Motor neuron (in vitro differentiated cells): ENCODE measurements at places on chromosomes 2 and 18. TPM values are rescaled to one million over a fixed set of nuclear protein-coding genes. Genes with fewer than 3 reads are reported as not detected.

DNA sequence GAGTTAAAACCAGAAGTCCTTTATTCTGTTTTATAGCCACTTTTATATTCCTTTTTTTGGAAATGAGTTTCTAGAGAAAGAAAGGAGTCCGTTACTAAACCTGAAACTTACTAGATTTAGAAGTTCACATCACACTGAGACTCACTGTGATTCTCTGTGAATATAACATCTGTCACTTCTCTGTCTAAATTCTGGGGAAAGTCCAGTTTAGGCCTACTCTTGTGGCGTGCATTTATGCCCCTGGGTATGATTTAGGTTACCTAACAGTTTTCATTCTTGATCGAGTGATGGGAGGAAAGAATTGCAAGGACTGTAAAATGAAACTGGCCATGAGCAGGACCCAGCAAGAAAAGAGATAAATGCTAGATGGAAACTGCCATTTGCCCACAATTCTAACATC lies 449.6 kb downstream of the SPAG16 start:
- ATAC-seq, result no peak

GRCh38 chr2:38533180-38533579 lies 69.5 kb downstream of the HNRNPLL start:
- ATAC-seq, result peak; percentile 4

GRCh38 chr2:9285921-9286320 lies 79.3 kb downstream of the ASAP2 start:
- ATAC-seq, result no peak

DNA sequence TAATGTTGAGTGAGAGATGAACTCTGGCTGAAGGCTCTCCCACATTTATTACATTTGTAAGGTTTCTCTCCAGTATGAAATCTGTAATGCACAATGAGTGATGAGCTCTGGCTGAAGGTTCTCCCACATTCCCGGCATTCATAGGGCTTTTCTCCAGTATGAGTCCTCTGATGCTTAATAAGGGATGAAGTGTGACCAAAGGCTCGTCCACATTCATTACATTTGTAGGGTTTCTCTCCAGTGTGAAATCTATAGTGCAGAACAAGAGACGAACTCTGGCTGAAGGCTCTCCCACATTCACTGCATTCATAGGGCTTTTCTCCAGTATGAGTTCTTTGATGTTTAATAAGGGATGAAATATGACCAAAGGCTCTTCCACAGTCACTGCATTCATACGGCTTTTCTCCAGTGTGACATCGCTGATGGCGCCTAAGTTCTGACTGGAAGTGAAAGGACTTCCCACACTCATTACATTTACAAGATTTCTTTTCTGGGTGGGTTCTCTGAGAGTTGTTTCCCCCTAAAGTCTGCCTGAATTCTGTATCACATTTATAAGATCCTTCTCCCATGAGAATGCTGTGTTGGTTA lies 10.2 kb downstream of the ZNF514 start:
- no peak for ATAC-seq

- ATAC-seq, result no peak
Observed at GRCh38 chr2:229943770-229944449, 21.6 kb downstream of the FBXO36 start.

- no peak for ATAC-seq
Observed at GRCh38 chr18:55844382-55844781, 256.4 kb upstream of the TCF4 start.

GRCh38 chr2:148167241-148167766 lies 146.4 kb downstream of the MBD5 start:
- ATAC-seq, result no peak

- peak; percentile 5 for ATAC-seq
Observed at GRCh38 chr2:127106457-127106990, 430 bp downstream of the BIN1 start.

DNA sequence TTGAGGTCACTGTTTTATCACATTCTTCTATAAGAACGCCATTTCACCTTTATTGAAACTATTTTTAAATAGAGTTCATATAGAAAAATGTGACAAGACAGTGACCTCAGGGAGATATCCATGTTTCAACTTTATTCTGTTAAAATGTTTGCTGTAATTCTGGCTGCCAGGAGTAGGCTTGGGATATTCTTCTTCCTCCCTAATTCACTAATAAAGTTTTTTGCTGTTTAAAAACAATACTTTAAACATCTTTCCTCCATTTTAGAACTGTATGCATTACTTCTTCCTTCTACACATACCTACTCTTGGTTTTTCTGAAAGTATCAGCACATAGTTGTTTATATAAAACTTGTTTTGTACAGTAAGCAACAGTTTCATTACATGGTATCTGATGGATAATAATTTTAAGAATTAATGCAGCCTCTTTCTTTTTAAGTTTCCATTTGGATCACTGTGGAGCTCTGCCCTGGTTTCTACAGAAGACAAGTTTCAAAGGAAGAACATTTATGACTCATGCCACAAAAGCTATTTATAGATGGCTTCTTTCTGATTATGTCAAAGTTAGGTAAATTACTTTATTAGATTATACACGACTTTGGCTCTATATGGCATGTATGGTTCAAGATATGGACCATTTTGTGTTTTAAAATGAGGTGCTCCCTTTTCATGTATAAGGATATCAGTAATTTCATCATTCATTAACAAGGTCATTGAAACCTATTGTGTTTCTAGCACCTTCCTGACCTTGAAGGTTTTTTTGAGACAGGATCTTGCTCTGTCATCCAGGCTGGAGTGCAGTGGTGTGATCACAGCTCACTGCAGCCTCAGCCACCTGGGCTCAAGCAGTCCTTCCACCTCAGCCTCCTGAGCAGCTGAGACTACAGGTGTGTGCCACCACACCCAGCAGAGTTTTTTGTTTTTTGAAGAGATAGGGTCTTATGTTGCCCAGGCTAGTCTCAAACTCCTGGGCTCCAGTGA lies 7.2 kb downstream of the CPSF3 start:
- ATAC-seq, result no peak

DNA sequence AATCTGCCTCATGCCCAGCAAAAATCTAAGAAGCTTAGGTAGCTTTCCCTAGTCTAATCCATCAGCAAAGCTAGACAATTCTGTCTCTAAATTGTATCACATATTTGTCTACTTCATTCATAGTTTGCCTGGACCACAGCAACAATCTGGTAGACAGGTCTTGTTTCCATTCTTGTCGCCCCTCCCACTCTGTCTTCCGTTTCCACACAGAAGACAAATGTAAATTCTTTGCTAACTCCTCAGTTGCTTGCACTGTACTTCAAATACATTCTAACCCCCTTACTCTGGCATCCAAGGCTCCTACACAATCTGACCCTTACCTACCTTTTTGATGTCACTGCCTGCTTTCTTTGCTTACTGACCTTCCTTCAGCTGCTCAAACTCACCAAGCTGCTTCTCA lies 40.1 kb downstream of the THUMPD2 start:
- peak; percentile 52 for ATAC-seq

DNA sequence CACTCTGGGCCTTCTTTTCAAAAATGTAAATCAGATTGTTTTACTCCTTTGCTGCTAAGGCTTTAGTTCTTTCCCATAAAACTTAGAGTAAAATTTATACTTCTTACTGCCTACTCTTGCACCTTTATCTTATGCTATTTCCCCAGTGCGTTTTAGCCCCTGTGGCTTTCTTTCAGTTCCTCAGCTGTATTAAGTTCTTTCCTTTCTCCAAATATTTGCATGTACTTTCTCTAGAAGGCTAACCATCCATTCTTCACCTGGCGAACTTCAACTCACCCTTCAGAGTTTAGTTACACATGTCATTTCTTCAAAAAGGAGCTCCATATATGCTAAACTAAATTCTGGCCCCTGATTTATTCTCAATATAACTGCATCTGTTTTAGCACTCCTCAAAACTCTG lies 160.7 kb downstream of the FSHR start:
- ATAC-seq, result no peak

DNA sequence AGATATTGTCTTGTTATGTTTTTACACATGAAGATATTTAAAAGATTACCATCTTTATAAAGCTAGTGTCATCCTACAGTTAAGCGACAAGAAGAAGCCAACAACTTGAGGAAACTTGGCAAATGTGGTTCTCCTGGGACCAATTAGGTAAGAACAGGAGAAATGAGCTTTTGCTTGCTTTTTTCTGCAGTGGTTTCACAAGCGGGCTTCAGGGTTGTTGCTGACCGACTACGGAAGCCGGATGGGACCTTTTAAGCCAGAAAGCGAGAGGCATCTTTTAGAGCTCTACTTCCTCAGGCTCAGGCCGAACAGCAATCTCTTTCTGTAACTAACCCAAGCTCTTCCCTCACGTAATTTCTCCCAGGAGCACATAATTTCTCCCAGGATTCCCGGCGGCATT lies 256.5 kb downstream of the CNTNAP5 start:
- ATAC-seq, result no peak

DNA sequence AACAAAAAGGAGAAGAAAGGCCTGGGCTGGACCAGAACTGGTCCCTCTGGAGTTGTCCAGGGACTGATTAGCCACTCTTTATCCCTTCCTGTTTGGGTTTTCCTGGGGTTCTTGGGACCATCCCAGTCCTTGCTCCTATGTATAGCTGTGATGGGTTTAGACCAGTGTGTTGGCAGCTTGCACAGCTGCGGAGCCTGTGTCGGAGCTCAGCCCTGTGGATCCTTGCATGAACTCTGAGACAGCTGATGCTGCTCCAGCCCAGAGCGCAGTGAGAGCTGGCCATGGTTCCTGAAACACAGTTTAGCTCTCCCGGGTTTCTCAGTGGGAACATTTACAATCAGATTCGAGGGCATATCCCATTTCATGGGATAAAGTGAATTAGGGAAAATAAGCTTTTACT lies 16.9 kb downstream of the IMPA2 start:
- peak; percentile 50 for ATAC-seq

DNA sequence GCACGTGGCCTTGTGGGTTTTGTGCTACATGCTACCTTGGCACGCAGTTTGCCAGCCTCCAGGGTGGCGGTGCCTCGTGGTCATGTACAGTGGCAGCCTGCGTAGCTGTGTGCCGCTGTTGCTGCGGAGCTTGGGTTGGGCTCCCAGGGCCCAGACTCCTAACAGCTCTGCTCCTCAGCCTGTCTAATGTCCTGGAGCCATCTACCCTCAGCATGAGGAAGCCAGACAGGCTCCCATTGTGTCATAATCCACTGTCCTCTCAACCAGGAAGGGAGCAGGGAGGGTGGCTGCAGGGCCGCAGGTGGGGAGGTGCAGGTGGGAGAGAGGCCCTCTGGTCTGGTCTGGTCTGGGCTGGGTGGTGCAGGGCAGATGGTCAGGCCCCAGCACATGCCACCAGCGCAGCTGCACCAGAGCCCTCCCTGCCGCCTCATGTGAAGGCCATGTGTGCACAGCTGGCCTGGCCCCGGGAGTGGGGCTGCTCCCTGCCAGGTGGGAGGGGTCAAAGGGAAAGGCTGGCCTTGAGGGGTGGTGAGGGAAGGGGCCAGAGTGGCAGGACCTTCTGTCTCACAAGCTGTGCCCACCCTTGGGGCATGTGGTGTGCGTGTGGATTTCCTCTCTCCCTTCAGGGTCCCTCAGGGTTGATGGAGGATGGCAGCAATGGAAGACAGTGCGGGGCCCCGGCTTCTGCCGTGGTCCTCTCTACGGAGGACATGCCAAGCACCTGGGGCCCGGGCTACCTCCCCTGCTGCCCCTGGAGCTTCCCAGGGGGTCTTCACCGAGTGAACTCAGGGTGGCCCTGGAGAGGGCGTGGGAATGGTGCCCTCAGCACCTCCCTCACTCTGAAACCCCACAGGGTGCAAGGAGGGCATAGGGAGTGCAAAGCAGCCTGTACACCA lies 4.8 kb downstream of the ATOH8 start:
- no peak for ATAC-seq

- ATAC-seq, result peak; percentile 40
Observed at GRCh38 chr18:67731851-67732250, 215.3 kb upstream of the DSEL start.

- ATAC-seq, result no peak
Observed at GRCh38 chr2:38154395-38154794, 78.4 kb upstream of the CYP1B1 start.

- ATAC-seq, result no peak
Observed at GRCh38 chr18:69123421-69123820, 277.3 kb upstream of the DOK6 start.

- ATAC-seq, result no peak
Observed at GRCh38 chr2:26509141-26509540, 31.2 kb upstream of the OTOF start.

DNA sequence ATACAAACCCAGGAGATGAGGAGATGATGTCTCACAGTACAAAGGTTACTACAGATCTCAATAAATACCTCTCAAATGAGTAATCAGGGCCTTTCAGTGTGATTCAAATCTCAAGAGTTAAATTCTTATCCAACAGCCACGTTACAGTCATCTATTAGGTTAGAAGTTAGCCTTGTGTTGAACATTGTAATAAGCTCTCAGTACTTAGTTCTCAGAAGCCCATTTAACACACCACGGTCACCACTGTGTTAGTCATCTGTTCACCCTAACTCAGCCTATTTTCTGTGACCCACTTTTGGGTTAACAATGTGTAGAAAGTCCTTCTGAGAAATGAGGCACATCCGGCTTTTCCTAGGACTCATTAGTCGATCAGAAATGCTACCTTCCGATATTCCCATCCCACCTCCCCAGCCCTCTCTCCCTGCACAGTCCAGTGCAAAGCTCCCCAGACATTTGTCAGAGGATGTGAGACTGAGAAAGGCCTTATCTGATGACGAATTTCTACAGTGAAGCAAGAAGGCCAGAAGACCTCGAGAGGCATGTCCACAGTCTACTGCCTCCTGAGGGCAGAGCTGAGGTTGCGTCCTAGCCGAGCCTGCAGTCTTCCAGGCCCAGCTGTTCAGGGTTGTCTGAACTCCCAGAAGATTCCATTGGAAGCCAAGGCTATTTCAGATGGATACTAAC lies 92.6 kb downstream of the ACTR2 start:
- no peak for ATAC-seq

DNA sequence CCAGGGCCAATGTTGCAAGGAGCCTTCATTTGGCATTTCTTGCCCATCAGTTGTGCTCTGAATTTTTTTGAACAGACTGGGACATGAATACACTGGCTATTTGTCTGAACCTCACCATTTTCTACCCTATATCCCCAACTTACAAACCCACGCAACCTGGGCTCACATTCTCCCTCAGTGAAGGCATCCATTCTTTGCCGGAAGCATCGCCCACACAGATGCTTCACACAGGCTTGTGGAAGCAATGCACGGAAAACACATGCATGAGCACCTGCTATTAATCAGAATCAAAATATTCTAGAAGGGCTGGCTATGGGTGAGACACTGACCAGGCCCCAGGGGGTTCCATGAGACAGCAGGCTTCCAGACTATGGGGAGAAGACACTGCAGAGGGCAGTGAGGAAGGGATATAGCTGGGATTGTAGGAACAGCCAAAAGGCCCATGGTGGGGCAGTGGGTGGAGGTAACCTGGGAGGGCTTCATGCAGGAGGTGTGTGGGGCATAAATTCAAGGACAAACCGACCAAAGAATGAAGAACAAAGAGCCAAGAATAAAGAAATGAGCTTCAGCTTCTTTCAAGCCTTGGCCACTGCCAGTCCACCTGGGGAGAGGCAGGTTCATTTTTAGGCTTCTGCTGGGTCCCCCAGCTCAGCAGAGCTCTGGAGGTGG lies 261.5 kb downstream of the CELF4 start:
- ATAC-seq, result no peak

GRCh38 chr2:202763916-202764315 lies 107.7 kb downstream of the ICA1L start:
- no peak for ATAC-seq

GRCh38 chr2:240322991-240323390 lies 112.5 kb upstream of the GPC1 start:
- ATAC-seq, result no peak

Gene RAMP1
- 0.44 and 0.98 TPM in 2 replicates for total RNA-seq

Gene TDRD15
- total RNA-seq, result 0.04 and 0.08 TPM in 2 replicates

Gene USP37
- 13.5 and 13.7 TPM in 2 replicates for total RNA-seq

Gene CHRNG
- 0.96 and 1.1 TPM in 2 replicates for total RNA-seq

Gene SETBP1
- 24.8 and 30.7 TPM in 2 replicates for total RNA-seq

Gene ANKRD29
- total RNA-seq, result 2.0 TPM in 2 replicates

Gene HOXD12
- 0.33 and 0.49 TPM in 2 replicates for total RNA-seq

Gene VIT
- 0.71 and 0.81 TPM in 2 replicates for total RNA-seq
